ENCODE measurements at places on chromosomes 3 and 15.

GRCh38 chr3:52787246-52787645 lies 7.3 kb upstream of the ITIH3 start:
- no peak for DNase-seq

- no peak for DNase-seq
Measured at GRCh38 chr3:141557961-141558706, 71.3 kb downstream of the RASA2 start.

DNA sequence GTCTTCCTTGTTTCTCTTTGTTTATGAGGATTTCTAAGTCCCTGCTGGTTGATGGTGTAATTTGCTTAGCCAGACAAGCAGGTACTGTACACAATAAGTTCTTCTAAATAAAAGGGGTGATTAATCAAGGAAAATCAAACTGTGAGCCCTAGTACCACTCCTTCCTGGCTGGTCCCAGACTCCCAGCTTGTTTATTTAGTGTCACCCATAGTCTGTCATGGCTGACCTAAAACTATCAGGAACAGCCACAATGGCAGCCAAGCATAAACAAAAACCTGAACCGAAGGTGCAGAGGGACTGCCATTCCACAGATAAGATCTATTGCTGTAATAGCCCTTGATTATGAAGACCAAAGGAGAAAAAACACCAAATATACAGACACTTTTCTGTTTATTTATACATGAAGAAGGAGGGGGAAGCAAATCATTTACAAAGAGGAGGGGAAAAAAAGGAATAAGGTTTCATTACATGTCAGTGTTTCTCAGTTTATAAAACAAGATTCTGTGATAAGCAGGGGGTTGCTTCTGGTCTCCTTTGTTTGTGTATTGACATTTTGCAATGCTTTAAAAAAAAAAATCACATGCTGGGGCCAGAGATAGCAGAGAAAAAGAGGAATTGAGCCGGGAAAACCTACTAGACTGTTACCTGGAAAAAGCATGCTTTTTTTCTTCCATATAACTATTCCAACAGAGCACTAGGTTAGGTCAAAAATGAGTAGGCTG lies 182.4 kb upstream of the DPH6 start:
- no peak for DNase-seq

DNA sequence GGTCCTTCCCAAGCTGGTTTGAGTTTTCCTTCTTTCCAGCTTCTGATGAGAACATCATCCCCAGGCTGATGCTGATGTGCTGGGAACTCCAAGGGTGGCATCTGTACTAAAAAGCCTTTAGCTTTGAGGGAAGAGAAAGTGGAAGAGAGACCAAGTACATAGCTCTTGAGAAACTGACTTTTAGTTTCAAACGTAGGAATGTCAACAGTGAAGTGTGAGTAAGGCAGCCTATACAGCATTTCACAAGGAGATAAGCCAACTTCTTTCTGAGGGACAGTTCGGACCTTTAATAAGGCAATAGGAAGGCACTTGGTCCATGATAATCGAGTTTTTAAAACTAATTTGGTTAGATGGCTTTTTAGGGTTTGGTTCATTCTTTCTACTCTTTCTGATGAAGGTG lies 53.7 kb downstream of the DLG1 start:
- DNase-seq, result no peak

DNA sequence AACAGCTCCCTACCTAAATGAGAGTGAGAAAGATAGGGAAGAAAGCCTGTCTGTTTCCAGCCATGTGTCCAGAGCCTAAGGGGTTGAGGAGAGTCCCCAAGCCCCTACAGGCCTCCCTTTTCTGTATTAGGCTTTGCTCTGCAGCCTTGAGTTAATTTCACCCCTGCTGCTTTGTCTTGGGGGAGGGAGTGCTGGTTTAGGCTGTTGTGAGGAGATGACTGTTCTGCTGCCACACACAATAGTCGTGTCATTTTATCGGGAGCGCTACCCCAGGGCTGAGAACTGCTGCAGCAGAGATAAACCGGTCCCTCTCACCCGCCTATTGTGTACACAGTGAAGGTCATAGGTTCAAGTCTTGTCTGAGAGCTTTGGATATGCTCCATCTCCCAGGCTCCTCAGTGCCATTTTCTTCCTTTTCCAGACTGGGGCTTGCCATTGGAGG lies 1.4 kb downstream of the ZNF609 start:
- peak; percentile 63 for DNase-seq

DNA sequence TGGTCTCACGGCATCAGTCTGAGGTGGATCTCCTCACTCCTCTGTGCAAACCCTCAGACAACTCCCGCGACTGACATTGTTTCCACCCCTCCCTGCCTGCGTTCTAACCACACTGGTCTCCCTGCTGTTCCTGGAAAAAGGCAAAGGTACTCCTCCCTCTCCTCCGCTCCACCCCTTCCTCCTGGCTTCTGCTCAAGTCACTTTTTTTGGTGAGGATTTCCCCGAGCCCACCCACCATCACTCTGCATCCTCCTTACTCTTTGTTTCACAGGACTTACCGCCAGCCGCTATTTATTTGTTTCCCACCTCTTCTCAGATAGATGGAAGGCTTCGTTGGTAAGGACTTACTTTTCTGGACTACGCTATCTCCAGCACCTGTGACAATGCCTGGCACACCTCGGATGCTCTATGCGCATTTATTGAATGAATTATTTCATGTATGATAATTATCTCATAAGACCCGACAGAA lies 25.6 kb downstream of the PRR23E start:
- no peak for DNase-seq

DNA sequence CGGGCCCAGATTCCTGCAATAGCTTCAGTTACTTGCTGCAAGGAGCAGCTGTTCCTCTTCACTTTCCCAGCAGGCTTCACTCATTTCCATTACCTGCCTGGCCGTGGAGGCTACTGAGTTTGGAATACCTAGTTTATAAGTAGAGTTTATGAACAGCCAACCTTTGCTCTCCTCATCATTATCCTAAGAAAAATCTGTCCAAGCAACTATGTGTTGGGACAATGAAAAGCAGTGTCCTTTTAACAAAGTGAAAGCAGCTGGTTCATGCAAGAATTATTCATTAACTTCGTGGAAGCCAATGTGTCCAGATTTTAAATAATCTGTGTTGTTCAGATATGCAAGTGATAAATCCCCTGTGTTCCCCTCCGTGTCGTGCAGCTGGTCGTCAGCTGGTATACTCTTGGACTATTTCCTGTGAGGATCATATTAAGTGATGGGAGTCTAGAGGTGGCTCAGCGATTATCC lies 39.3 kb upstream of the SSR3 start:
- no peak for DNase-seq

DNA sequence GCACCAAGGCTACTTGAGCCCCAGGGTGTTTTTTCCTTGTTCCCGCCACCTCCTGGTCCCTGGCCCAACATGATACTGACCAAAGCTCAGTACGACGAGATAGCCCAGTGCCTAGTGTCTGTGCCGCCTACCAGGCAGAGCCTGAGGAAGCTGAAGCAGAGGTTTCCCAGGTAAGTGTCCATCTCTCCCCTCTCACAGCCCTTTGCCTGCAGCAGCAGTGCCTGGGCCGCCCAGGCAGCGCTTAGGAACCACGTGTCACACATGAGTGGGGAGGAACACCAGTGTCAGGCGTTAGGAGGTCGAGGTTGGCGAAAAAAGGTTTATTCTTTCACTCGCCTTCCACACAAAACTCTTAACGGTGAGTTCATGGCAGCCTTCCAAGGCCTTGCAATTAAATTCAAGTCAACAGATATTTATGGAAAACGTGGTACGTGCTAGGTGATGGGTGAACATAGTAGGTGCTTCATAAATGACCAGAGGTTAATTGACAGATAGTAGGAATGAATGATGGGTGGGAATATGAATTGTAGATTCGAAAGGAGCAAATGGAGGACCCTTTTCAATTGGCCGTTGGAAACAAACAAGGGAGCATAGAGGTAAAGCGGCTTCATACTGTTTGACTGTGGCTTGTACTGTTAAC lies 486 bp downstream of the CDIN1 start:
- peak; percentile 72 for DNase-seq

DNA sequence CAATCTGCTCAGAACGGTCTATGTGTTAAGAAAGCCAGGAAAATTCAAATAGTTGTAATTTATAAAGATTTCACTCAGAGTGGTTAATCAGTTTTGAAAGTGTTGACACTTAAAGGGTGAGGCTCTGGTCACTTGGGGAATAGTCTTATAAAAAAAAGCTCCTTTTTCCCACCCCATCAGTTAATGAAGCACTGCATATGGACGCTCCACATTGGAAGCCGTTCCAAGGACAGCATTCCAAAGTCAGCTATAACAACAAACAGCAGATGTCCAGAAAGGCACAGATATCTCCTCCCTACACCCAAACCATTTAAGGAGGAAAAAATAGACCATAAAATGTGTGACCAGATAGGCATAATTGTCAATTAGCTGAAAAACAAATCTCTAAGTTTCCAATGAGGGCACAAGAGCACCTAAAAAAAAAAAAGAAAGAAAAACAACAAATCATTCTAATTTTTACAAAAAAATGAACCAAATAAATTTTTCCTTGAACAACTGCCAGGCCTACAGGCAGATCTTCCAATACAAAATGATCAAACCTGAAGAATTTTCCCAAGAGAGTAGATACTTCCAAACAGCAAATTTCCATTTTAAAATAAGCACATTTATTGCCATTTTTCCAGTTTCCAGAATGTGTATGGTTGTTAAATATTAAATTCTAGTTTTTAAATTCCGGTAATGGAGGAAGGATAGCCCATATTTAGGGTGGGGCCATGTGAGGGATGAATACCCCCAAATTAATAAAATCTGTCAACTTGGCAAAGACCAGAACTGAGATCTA lies 198.3 kb downstream of the ERC2 start:
- no peak for DNase-seq

DNA sequence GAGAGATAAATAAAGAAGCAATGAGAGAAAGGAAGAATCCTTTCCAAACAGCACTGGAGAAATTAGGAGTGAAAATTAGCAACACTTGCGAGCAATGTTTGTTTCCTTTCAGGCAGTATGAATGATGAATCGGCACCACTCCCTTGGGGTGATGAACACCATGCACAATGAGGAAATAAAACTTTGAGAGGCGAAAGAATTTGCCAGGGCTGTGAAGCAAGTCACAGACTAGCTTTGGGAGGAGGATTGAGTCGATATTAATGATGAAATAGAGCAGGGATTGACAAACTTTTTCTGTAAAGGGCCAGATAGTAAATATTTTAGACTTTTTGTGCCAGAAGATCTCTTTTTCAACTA lies 237.7 kb downstream of the AGBL1 start:
- no peak for DNase-seq

GRCh38 chr15:66565141-66565641 lies 607 bp downstream of the LCTL start:
- DNase-seq, result peak; percentile 32

- DNase-seq, result no peak
Measured at GRCh38 chr3:141448606-141449220, 38.1 kb upstream of the RASA2 start.

GRCh38 chr15:86663979-86664378 lies 584.3 kb downstream of the AGBL1 start:
- DNase-seq, result no peak

- no peak for DNase-seq
Measured at GRCh38 chr15:57015897-57016296, 97.5 kb downstream of the TCF12 start.

DNA sequence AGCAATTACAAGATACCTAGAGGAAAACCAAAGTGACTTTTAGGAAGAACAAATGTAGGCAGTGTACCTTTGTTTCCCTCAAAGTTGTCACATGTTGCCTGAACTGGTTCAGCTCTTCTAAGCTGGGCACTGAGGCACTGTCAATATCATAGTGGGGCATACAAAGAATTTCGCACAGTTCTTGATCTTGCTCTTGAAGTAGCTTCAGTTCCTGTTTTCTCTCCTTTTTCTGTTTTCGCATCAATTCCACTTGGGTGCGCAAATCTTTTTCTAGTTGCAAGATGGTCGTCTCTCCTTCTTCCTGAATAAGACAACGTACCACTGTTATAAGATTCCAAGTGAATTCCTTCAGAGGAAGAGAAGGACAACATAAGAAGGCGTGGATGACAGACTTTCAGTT lies 12.7 kb downstream of the PRC1 start:
- no peak for DNase-seq

DNA sequence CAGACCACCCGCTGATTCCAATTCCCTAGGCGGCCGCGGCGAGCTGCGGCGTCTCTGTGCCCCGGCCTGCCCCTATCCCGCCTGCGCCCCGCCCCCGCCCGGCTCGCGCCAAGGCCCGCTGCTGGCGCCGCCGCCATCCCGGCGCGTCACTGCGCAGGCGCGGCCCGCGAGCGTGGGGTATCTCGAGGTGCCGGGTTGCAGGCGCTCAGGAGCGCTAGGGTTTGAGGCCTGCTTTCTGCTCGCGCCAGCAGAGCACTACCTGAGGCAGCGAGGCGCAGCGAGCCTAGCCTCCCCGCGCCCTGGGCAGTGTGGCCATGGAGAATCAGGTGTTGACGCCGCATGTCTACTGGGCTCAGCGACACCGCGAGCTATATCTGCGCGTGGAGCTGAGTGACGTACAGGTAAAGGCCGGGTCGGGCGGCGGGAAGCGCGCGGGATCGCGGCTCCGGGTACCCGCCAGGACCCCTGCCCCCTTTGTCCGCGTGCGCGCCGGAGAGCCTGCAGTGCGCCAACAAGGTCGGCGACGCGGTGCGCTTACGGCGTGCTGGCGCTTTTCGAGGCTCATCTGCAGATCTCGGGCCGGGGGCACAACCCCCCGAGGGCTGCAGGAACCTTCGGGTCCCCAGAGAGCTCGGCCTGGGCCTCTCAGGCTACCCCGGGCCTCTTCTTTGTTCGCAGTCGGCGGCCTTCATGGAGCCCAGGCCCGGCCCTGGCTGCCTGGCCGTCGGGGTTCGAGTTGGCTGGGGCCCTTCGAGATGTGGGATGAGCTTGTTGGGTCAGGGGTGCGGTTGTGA lies at the start of gene HACD3:
TSS of gene HACD3 (plus strand) at position 146 of the 794 bp plus-strand sequence. CDS start at position 315, 169 bp downstream.
- peak; percentile 98 for DNase-seq

DNA sequence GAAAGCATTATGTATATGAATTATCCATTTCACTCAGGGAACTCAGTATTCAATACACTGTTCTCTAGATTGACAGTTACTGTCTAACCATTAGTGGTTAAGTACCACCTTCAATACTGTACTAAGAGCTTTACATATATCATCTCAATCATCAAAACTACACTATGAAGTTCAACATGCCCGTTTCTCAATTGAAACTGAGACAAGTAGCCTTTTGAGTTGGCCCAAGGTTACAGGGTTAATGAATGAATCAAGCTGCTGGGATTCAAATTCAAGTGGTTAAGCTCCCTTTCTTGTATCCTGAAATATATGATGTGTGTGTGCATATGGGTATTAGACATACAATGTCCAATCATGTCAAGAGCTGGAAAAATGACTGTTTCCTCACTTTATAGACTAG lies 5.8 kb downstream of the TASOR start:
- DNase-seq, result no peak

DNA sequence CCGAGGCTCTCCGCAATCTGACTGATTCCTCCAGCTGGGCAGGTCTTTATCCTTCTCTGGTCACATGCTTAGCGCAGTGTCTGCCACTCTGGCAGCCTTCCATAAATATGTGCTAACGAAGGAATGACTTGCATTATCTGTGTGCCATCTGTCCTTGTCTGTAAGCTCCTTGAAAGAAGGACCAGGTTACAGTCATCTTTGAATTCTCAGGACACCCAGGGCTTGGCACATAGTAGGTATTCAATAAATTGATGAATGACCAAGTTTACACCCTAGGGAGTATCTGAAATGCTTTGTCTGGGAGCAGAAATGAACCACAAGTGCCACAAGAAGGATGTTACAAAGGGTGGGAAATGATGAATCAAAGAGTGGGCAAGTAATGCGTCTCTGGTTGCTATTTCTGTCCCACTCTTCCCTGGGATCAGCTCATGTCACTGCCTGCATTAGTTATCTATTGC lies 16.5 kb upstream of the FAM3D start:
- no peak for DNase-seq

GRCh38 chr3:42256135-42256819 lies 9.7 kb downstream of the CCK start:
- DNase-seq, result no peak

- no peak for DNase-seq
Measured at GRCh38 chr3:11377719-11378118, 105.5 kb downstream of the ATG7 start.
